ENCODE measurements at places on chromosomes 1 and 21.
A peak's percentile ranks its signal among the peaks of the same experiment; 100 is the strongest.

DNA sequence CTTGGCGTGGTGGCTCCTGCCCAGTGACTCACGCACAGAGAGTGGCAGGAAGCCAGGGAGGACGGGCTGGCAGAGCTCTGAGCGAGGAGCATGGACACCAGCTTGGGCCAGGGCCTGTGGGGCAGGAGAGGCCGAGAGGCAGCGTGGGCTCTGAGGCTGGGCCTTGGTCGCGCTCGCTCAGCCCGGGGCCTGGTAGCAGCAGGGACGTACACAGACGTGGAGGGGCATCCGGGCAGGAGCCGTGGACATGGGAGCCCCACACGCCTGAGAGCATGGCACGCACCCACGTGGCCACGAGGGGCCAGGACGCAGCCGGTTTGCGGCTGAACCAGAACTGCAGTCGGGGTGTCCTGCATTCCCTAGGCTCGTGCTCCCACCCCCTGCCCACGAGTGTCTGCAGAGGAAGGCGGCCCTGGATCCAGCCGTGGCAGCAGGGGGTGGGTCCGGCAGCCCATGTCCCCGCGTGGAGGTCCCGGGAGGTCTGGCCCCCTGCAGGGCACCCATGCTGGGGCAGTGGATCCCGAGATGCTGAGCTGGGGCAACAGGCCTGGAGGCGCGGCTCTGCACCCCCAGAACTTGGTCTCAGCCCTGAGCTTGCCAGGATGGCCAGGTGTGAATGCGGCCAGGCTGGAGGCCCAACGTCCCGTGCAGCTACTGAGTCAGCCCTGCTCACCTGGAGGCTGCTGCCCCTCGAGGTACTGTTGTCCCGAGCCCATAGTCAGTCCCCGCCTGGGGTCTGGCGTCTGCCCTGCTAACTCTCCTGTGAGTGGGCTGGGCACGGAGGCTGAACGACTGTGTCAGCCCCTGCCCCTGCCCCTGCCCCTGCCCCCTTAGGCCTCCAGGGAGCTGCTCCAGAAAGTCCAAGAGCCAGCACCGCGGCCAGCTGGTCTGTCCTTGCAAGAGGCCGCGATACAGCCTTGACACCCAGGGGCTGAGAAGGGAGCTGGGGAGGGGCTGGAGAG lies 61.6 kb downstream of the SLX9 start:
- no peak for DNase-seq

DNA sequence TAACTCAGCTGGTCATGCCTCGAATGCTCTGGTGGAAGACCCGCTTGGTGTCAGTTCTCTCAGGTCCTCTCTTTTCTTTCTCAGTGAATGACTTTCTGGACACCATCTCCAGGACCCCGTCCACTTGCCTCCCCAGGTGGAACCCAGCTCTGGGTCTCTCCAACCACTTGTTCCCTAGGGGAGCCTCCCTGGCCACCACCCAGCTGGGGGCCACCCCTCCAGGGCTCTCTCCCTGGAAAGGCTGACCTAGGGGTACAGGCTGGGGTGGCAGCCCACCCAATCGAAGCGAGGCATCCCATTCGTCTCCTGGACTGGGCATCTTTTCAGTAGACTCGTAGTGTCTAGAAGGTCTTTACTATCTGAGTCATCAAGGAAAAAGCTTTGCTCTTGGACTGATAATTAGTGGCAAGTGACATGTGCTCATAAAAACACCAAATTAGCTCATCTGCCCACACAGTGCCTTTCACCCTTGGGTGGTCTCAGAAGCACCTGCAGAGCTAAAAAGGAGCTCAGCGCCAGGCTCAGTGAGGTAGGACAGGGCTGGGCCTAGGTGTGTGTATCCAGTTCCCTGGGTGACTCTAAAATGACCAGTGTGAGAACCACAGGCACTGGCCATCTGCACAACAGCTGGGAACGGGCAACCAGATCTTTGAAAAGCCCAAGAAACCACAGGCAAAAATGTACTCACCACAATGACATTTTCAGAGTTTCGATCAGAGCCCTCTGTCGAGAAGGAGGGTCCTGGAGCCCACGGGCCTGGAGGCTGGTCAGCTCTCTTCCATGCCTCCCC lies 2.4 kb upstream of the PDXK start:
- no peak for DNase-seq

GRCh38 chr1:196114193-196114592 lies 494.0 kb downstream of the KCNT2 start:
- DNase-seq: no peak

GRCh38 chr1:41101950-41102607 lies 80.6 kb upstream of the SLFNL1 start:
- DNase-seq: no peak

DNA sequence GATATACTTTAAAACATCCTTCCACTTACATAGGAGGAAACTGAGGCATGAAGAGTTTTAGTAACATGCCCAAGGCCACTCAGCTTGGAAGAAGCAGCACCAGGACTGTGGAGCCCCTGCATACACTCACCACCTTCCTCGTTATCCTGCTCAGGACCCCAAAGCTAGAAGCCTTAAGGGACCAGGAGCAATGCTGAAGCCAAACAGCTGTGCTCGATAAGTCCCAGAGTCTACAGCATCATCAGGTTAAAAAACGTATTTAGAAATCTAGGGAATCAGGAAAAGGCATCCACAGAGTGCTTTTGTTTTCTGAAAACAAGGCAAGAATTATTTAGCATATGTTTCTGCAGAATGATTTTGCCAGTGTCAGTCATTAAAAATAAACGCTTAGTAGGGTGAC lies 301.7 kb upstream of the ESRRG start:
- DNase-seq: no peak

DNA sequence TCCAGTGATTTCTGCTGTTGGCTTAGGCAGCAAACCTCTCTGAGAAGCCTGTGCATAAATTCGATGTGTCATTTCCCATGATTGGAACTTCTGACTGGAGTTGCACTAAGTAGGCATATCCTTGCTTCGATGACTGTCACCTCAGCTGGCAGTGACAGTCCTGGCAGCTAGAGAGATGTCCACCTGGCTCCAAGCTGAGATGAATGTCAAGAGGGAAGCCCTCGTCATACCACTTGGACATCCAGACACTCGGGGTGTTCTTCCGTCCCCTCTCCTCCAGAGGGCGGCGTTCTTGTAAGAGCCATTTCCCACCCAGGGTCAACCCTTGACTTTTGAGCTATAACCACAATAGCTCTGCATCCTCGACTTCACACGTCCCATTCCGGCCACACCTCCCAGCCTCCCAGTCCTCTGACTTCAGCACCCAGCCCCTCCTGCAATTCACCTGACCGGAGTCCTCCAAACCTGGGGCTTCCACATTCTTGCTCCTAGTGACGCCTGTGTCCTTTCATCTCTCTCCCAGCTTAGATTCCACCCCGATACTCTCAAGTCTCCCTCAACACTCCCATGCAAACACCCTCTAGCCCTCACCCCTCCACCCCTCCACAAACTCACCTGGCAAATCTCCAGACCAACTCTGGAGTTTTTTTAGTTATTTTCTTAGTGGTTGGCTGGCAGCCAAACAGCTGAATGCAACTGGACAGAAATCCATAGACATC lies 17.3 kb downstream of the CA6 start:
- peak; percentile 15 for DNase-seq

DNA sequence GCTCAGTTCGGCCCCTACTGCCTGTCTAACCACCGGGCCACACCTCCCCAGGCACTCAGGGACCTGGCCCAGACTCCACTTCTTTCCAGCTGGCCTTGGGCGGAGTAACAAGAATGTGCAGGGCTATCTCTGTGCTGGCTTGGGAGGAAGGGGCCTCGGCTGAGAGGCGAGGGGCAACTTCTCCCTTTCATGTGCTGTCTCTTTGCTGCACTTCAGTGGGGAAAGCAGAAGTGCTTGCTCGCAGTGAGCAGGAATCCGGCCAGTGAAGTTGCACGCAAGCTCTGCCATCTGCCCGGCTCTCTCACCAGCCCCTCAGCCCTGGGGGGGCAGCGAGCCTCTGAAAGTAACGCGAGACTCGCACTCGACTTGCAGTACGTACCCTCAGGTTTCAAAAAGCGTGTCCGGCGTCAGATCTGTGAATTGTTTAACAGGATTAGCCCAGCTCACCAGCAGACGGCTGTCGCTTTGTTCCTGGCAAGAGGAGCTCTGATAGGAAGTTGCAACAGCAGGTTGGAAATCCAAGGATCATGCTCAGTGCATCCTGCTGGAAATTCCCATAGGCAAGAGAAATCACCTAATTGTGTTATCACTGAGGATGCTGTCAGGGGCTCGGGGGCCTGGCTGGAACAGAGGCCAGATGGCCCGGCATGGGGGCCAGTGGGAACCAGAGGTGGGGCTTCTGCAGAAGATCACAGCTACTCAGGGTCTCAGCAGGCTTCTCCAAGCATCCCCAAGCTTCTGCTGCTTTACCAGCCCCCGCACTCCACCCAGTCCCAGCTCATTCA lies 221.1 kb downstream of the NPHP4 start:
- peak; percentile 22 for DNase-seq

DNA sequence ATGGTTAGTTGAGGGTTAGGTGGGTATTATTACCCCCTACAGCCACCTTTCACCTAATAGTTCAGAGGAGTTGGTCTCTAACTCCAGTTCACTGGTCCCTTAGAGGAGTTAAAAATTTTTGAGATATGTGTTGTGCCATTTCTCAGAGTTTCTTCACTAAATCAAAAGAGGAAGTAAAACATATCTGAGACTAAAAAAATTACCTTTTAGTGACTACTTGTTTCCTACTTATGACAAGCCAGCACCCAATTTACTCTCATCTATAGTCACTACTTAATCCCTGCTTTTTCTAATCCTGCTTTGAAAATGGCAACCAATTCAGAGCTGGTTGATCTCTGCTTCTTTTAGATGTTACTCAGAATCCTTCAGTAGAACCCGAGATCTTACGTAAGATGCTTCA lies 1316.8 kb upstream of the B3GALT2 start:
- no peak for DNase-seq

- DNase-seq: no peak
Measured at GRCh38 chr1:24483441-24483840, 19.2 kb upstream of the RCAN3 start.

DNA sequence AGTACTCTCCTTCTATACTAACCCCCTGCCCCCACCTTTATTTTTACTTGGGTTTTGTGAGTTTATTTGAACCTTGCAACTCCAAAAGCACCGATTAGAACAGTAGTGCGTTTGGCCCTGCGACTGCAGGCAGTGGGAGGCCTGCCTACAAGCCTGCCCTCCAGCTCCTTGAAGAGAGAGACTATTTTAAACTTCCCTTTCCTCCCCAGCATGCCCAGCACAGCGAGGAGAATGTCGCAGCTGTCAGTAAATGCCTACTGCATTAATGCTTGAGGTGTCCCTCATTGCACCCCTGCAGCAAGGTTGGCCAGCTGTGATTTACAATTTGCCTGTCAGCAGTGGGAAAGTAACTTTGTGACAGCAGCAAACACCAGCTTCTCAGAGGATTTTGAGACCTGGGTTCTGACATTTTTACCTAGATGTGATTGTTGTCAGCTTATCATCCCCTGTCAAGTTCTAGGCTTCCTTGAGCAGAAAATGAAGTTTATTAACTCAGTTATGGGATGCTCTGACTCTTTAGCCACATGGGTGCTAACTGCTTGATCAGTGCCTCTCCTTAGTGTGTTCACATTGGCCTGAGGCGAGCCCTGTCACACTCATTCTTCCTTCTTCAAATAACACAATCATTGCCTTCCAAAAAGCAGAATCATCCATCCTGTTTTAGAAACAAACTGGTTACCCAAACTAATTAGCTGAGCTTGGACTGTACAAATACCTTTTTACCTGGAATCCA lies 170.6 kb downstream of the PDE4B start:
- DNase-seq: no peak

DNA sequence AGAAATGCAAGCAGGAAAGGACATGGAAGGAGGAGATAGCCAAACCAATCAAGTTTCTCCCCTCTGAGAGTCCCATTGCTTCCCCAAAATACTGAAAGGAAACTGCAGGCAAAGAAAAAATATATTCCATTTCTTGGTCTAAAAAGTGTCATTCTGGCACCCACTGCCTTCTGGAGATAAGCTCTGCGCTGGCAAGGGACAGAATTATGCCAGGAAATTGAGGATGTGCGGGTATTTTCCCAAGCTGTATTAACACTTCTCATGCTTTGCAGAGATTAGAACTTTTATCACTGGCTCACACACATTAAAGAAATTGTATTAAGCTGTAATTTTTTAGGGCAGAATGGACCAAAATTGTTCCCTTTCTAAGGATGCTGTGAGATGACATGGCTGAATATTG lies 381.2 kb upstream of the DUSP10 start:
- DNase-seq: no peak

DNA sequence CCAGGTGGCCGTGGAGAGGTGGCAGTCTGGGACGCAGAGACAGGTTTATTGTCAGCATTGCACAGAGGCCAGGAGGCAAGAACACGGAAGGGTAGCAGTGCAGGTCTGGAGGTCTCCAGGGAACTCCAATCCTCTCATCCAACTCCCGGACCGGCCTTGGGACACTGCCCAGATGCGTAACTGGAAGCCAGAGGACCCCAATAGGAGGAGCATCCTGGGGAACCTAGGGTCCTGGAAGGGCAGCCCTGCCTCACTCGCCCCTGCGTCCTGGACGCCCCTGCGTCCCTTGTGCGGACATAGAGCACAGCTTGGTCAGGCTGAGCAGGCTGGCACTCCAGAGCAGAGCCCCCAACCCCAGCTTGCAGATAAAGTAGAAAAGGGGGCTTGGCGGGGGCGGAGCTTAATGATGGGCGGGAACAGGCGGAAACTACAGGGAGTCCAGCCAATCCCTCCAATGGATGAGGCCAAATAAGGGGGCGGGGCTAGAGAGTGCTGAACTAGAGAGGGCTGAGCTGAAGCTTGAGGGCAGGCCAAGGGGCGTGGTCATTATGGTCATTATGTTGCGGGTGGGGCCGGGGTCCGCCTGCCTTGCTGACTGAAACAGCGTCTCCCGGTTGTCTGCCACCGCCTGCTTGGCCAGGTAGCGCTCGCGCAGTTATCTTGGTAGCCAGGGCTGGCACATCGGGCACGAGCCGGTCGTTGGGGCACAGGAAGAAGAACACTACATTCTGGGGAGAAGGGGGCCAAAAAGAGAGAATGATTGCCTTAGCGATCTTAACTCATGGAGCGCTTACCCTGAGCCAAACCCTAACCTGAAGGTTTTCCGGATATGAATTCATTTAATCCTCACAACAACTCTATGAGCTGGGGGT lies 3.7 kb upstream of the ARHGEF19 start:
- DNase-seq: no peak

DNA sequence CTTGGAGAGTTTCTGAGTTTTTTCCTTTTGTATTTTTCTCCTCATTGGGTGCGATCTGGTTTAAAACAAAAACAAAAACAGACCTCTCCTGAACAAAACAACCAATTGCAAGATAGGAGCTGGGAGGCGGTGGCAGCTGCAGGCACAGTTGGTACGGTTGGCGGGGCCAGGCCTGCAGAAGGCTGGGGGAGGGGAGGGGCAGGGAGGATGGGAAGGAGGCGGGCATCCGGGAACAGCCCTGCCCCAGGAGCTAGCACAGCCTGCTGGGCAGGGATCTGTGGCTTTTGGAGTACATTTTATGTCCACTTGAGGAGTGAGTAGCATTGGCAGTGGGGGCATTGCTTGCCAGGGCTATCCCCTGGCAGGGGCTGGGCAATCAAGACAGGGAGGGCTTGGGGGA lies 5.2 kb downstream of the CAPN9 start:
- DNase-seq: no peak

- DNase-seq: no peak
Measured at GRCh38 chr21:18117176-18117575, 127.5 kb upstream of the CHODL start.

Data from GF-D8 (cell line).